ENCODE measurements at places on chromosomes 12 and 14.

DNA sequence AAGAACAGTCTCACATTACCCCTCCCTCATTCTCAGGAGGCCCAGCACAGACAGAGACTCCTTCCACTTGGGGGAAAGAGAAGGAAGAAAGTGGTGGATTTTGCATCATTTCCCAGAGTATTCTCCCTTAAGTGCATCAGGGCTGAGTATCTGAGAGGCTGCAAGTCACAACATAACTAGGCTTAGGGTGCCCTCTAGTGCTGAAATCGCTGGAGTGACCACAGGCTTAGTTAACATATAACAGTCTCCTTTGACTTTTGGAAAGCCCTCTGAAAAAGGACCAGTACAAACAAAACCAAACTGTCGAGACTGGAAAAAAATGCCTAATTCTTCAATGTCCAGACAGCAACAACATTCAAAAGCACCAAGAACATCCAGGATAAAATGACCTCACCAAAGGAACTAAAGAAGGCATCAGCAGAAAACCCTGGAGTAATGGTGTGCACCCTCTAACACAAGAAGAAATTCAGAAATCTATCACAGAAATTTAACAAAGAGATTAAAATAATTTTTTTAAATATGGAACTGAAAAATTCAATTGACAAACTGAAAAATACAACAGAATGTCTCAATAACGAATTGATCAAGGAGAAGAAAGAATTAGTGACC is 412.3 kb downstream of the RPS29 start:
- H3K27me3 ChIP-seq, result no peaks in the 10 kb centered on the region
- H3K36me3 ChIP-seq, result no peaks in the 10 kb centered on the region
- H3K4me3 ChIP-seq, result no peak overlapping the region
- H3K27ac ChIP-seq, result no peak overlapping the region
- DNase-seq, result no peak
- no peaks in the 10 kb centered on the region for H3K4me1 ChIP-seq

- H3K27me3 ChIP-seq, result no peaks in the 10 kb centered on the region
- no peaks in the 10 kb centered on the region for H3K36me3 ChIP-seq
- no peaks in the 10 kb centered on the region for H3K4me1 ChIP-seq
- no peak for DNase-seq
- H3K4me3 ChIP-seq, result no peak overlapping the region
Measured at GRCh38 chr12:117127933-117128823, 29.0 kb upstream of the TESC start.

GRCh38 chr14:27026097-27026496 is 428.3 kb upstream of the NOVA1 start:
- H3K27me3 ChIP-seq, result no peaks in the 10 kb centered on the region
- no peak overlapping the region for H3K4me3 ChIP-seq
- no peaks in the 10 kb centered on the region for H3K4me1 ChIP-seq

GRCh38 chr12:42270596-42270995 is 32.5 kb upstream of the YAF2 start:
- no peaks in the 10 kb centered on the region for H3K36me3 ChIP-seq
- H3K27ac ChIP-seq, result no peak overlapping the region
- no peak overlapping the region for H3K4me3 ChIP-seq
- no peak for DNase-seq

DNA sequence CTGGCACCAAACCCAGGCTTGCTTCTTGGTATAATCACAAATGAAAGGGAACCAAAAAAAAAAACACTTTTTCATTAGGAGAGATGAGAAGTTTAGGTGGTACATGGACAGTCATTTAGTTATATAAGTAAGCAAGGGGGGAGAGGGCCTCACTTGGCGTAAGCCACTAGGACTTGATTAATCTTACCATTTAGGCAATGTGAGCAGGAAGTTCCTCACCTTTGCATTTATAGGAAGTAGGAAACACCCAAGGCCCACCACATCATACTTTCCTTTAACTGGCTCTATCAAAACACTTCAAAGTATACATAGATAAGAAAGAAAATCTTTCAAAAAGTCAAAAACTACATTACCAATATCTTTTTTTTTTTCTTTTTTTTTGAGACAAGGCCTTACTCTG is 6.7 kb upstream of the RPS6KA5 start:
- H3K27ac ChIP-seq, result no peak overlapping the region
- H3K4me1 ChIP-seq, result peaks cover 20% of the 10 kb centered on the region
- DNase-seq, result no peak
- no peaks in the 10 kb centered on the region for H3K36me3 ChIP-seq
- H3K27me3 ChIP-seq, result no peaks in the 10 kb centered on the region

GRCh38 chr12:85191-85666 is 18.7 kb downstream of the IQSEC3 start:
- DNase-seq, result no peak
- no peak overlapping the region for H3K27ac ChIP-seq
- peaks cover 29% of the 10 kb centered on the region for H3K27me3 ChIP-seq
- no peak overlapping the region for H3K4me3 ChIP-seq
- no peaks in the 10 kb centered on the region for H3K36me3 ChIP-seq
- H3K4me1 ChIP-seq, result peaks cover 7% of the 10 kb centered on the region

DNA sequence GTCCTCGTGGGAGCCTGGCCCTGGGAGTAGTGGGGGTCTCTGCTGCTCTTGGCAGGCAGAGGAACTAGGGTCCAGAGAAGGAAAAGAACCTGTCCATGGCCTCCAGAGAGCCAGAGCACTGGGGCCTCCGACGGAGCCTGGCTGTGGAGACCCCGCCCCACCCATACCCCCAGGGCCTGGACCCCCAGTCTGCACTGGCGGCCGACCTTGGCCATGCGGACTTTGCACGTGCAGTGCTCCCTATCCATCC is 1.1 kb downstream of the BEGAIN start:
- no peak overlapping the region for H3K27ac ChIP-seq
- H3K27me3 ChIP-seq, result peaks cover 39% of the 10 kb centered on the region
- H3K4me3 ChIP-seq, result peak overlapping the region; percentile 67

GRCh38 chr14:58060077-58060476 is 91.9 kb downstream of the ARMH4 start:
- H3K4me3 ChIP-seq, result no peak overlapping the region
- H3K4me1 ChIP-seq, result no peaks in the 10 kb centered on the region
- H3K36me3 ChIP-seq, result no peaks in the 10 kb centered on the region

DNA sequence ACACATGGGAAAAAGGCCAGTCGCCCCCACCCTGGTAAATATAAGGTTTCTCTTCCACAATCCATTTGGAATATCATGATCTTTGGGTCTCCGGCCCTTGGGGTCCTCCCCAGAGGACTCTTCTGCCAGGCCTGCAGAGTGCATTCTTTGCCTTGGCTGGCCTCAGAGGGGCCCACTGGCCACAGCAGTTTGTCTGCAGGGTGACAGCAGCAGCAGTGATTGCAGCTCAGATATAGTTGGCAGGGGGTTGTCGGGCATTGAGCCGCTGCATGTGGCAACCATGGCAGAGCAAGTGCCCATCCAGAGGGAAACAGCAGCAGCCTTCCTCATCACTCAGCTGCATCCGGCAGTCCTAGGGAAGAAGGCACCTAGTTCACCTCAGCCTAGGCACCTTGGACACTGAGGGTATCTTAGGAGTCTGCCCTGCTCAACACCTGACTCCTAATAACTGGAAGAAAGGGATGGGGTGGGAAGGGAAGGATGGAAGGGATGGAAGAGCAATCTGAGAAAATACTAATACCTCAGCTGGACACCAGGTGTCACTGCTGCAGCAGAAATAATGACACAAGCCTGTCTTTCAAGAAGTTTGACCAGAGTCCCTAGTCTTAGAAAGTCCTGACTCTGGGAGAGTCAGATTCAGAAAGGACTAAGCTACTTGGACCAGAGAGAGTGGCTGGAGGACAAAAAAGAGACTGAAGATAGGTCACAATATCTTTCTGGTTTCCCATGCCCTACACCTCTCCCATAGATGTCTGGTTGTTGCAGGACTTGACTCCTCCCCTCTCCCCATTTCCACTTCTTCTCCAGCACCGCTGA is 8.9 kb downstream of the AJUBA start:
- no peak overlapping the region for H3K4me3 ChIP-seq
- peaks cover 12% of the 10 kb centered on the region for H3K36me3 ChIP-seq
- no peak for DNase-seq
